DMS 273 treated with DMSO at 0.1 percent for 48 hours (cell line): ENCODE measurements at places on chromosomes 12 and 14.

- no peak for DNase-seq
Observed at GRCh38 chr12:2970744-2971143, 11.5 kb downstream of the TEAD4 start.

- no peak for DNase-seq
Observed at GRCh38 chr14:61997161-61997560, 234.9 kb downstream of the SNAPC1 start.

- DNase-seq, result no peak
Observed at GRCh38 chr14:61713724-61714437, 18.6 kb downstream of the HIF1A start.

DNA sequence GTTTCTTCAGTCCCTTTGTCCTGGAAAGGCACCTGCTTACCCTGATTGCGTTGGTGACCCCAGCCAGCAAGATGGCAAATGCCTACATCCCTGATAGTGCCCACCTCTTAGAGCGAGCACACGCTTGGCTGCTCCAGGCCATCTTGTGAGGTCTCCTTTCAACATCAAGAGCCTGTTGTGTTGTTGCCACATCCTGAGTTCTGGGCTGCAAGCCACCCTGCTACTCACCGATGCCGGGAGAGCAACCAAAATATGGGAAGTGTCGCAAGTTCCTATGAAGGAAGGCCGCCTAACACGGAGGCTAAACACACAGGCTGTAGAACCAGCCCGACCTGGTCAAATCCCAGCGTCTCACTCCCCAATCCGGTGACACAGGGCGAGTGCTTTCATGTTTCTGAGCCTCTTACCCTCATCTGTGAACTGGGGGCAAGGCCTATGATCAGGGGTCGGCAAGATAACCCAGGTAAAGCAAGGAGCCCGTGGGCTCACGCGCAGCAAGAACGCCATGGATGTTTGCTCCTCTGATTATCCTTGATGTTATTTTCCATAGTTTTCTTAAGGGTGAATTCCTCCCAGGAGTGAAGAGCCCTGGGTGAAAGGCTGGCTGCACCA, 98.4 kb downstream of the LGMN start:
- no peak for DNase-seq

DNA sequence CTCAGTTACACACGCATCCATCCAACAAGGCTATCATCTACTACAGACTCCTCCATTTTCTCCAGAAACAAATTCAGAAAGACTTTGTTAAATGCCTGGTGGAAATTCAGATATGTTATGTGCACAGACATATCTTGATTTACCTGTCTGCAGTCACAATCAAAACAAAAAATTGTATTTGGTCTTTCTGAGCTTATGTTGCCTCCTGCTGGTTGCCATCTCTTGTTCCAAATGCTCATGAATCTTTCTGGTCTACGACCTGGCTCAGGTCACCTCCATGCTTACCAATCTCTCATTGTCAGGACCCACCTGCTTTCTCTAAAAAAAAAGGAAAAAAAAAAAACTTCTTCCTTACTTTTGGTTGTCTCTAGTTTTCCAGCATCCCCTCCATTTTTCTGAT, 169.2 kb upstream of the PLXNC1 start:
- DNase-seq, result no peak

- no peak for DNase-seq
Observed at GRCh38 chr12:3272958-3273357, 195.8 kb downstream of the TSPAN9 start.

DNA sequence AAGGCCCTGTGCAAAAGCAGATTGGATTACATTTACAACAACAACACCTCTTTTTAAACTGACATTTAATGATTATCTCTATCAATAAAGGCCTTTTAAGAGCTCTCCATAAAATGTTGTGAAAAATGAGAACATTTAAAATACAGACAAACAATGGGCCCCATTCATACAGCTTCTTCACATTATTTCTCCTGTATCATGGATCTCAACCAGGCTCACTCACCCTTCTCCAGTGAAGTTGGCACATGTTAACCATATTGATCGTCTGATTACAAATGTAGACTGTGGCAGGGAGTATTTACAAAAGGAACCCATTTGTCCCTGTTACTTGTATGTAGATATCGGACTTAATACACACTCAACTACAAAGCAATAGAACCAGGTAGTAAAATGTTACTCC, 220.2 kb upstream of the BTG1 start:
- no peak for DNase-seq

GRCh38 chr12:4251967-4252366, 21.6 kb upstream of the CCND2 start:
- DNase-seq, result no peak

GRCh38 chr12:101490286-101490920, 15.3 kb downstream of the SPIC start:
- no peak for DNase-seq

DNA sequence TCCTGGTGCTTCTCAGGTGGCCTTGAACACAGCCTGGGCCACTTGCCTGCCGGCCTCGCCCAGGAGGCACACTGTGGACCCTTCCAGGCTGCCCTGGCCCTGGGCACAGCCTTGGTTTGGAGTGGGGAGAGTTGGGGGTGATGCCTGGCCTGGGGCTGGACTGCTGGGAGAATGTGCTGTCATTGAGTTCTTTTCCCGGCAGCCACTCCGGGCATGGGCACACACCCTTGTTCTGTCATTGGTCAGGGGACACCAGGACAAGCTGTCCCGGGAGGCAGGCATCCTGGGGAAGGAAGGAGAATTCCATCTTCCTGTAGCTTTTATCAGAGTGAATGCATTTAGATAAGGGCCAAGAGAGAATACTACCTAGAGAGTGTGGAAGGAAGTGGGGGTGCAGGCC, 61.8 kb upstream of the RIN3 start:
- DNase-seq, result no peak

DNA sequence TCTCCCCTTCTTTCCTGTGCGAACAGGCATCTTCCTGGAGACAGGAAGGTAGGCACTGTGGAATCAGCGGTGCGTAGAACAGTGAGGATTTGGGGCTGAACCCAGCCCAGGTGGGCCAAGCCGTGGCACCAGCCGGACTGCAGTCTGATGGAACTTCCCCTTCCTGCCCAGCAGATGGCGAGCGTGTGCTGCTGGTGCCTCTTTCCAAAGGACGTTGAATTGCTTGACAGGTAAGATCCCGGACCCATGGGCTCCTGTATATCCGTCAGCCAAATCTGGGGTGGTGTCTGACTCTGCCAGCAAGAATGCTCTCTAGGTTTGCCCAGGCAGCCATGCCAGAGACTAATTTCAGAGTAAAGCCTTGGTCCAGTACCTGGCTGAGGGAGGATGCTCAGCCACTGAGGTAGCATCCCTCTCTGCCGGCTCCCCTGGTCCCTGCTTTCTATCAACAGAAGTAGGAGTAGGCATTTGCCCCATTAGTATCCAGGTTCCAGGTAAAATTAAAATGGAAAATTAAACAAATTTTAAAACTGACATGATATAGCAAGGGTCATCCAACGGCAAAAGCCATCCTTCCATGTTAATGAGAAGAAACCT, 21.1 kb upstream of the KCNA5 start:
- no peak for DNase-seq

DNA sequence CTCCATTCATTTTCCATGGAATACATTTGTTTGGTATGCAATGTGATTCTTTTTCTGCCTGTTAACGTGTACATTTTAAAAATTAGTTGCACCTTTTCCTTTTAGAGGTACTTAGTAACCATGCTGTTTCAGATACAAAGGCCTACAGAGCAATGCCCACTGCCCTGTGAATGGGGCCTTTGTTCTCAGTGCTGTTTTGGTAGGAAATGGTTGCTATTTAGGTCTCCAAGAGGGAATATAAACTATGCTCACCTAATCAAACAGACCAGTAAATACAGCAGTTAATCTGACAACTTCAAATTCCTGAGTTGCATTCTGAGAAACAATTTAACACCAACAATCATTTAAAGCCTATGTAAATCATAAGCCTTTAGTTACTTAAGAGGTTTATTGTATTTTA, 188.7 kb downstream of the BCAT1 start:
- DNase-seq, result no peak

DNA sequence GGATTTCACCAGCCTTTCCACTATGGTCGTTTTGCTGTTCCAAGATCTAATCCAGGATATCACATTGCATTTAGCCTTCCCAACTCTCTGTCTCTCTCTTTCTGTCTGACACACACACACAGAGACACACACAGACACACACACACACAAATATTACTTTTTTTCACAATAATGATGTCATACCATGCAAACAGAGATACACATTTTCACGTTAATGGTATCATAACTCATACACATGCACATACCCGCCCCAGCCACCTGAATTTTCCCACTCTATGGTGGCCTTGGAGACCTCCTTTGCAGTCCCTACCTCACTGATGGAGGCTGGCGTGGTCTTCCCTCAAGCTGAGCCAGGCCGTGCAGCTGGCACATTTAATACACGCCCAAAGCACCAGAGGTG, 7.2 kb upstream of the MYL2 start:
- DNase-seq, result no peak

DNA sequence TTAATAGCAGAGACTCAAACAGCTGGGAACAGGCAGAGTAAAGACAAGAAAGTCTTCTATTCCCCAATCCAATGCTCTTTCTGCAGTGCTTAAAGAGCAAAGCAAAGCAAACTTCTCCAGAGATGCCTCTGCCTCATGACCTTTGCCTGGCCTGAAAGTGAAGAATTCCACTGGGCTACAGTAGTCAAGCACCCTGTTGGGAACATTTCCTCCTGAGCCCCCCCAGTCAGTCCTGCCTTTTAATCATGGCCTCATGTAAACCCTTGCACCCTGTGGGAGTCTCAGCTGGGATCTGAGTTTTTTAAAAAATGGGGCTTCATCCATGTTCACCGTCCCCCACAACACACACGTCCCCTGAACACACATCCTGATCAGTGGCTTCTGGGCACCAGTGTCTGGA, 62.7 kb upstream of the TSPAN11 start:
- DNase-seq, result no peak

GRCh38 chr12:103247531-103247930, 248.2 kb downstream of the C12orf42 start:
- DNase-seq, result no peak

DNA sequence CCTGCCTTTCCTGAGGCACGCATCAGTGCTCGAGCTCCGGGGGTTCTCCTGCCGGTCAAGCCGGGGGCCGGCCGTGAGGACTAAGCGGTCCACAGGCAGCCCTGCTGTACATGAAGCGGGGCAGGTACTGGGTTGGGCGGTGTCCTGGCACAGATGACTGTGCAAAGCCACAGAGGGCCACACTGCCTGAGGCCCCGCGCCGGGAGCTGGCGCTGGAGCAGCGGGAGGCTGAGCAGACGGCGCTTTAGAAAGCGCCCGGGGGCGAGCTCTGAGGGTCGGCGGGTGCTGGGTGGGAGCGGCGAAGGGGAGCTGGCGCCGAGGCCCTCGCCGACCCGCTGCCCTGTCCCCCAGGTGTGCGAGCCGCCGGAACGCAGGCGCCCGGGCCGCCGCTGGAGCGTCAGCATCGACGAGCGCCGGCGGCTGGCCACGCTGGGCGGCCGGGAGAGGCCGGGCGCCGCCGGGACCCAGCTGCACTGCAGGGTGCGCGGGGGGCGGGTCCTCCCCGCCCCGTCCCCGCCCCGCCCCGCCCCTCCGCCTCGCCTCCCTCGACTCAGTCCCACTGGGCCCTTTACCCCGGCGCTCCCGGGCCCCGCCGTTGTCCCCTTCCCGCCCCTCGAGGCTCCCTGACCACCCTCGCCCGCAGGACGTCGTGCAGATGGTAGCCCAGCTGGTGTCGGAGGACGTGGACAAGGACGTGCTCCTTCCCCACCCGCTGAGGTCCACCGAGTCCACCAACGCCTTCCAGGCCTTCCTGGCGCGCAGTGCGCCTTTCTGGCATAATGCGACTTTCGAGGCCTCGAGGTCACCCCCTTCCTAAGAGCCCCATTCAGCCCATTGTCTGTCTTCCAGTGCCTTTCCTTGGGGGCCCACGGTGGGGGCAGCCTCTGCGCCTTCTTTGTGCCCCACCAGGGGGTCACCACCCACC, 8.3 kb upstream of the MTA1 start:
- no peak for DNase-seq

- no peak for DNase-seq
Observed at GRCh38 chr12:1836241-1836803, 16.0 kb downstream of the LRTM2 start.

DNA sequence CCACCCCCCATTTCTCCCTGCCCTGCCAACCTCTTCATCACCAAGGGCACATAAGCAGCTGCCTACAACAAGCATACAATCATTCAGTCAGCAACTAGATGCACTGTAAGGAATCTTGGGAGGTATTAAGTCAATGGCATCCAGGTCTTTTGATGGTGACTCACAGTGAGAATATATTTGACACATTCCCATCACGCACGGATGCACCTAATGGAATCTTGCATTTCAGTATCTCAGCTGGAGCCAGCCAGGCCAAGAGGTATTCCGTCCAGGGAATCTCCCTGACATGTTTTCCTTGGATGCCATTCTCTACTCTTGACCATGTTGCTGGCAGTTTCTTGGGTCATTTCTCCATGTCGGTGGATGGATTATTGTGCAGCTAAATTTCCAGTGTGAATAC, 73.9 kb upstream of the CAPRIN2 start:
- DNase-seq, result no peak

GRCh38 chr14:59321626-59321949, 133.1 kb downstream of the DAAM1 start:
- DNase-seq, result no peak

DNA sequence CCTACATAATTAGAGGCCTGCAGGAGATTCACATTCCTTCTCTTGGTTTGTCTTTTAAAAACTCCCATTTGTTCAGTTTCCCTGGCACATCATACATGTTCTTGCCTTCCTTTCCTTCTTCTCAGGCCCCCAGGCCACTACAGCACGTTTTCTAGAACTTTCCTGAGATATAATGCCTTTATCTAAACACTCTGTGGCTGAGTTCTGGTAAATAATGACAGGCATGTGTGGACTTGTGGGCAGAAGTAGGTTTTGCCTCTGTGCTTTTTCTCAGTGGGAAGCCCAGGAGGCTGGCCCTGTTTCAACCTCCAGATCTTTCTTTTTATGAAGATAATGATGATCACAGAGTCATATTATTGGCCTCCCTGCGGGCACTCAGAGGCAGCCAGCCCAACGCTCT, 117.2 kb downstream of the TMX1 start:
- peak; percentile 82 for DNase-seq

DNA sequence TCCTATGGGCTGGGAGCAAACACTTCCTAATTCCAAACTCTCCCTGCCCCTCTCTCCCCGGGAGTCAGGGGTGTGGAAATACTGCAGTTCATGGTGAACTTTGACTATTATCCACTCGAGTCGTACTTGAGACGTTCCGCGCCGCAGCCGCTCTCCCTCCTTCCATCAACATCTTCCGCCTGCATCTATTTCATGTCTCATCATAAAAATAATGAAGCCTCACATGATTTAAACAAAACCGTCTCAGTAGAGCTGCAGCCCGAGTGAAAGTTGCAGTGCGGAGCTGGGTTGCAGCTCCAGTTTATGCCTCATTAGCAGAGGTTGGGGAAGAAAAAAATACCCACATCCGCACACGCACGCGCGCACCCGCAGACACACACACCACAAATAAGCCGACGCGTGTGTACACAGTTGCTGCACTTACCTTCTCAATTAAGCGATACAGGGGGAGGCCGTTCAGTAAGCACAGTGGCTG, 283 bp downstream of the LMO3 start:
- no peak for DNase-seq

GRCh38 chr14:100673085-100673806, 53.4 kb upstream of the DLK1 start:
- DNase-seq, result peak; percentile 30
